ENCODE measurements at places on chromosomes 6 and 20. TPM values are rescaled to one million over a fixed set of nuclear protein-coding genes. Genes with fewer than 3 reads are reported as not detected.

DNA sequence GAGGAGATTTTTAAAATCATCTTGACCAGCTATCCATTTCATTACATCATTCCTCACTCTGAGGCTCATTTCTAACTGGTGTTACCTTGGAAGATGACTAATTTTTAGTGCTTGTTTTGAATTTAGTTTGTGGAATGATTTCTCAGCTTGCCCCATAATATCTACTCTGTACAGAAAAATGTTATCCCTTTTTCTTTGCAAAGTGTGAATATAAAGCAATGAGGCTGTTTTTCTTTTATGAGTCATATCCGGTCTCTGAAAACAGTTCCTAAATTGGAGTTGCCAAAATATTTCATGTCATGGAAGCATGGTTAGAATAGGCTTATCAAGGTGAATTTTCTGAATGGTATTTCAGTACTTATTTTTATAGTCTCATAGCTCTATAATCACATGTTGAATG, 43.8 kb downstream of the FUT9 start:
- DNase-seq = no peak

GRCh38 chr20:11103866-11104265, 430.1 kb upstream of the JAG1 start:
- DNase-seq = peak; percentile 51

DNA sequence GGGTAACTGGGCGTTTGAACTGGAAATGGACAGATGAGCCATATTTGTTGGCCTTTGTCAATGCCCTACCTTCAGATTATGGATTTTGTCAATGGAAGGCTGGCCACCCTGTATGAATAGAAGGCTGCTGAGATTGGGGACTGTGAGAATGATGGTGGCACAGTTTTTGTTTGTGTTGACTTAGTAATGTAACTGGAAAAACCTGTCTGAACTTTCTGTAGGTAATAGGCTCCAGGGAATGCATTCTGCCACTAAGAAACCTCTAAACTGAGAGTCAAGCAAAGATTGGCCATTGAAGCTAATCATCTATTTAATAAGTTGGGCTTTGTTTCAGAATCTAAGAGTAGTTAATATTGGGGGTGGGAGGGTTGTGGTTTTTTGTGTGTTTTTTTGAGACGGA, 97.5 kb downstream of the FOXO3 start:
- no peak for DNase-seq

- no peak for DNase-seq
These were observed 107.3 kb downstream of the SLX4IP start for GRCh38 chr20:10542442-10542841.

The PSORS1C2 gene
- total RNA-seq = not detected

The OR2H1 gene
- total RNA-seq = not detected

- no peak for DNase-seq
These were observed 48.6 kb downstream of the HLA-A start for GRCh38 chr6:29990931-29991330.

GRCh38 chr6:134057478-134057877, 5.1 kb upstream of the SLC2A12 start:
- no peak for DNase-seq

Measured in fibroblast of the aortic adventitia (primary cell).